Colonic mucosa (tissue), 4 donors: ENCODE measurements at places on chromosomes 5 and 9. TPM values are rescaled to one million over a fixed set of nuclear protein-coding genes. Genes with fewer than 3 reads are reported as not detected.
A peak's percentile ranks its signal among the peaks of the same experiment; 100 is the strongest.

Gene TUBB4B
- 303 TPM for total RNA-seq

DNA sequence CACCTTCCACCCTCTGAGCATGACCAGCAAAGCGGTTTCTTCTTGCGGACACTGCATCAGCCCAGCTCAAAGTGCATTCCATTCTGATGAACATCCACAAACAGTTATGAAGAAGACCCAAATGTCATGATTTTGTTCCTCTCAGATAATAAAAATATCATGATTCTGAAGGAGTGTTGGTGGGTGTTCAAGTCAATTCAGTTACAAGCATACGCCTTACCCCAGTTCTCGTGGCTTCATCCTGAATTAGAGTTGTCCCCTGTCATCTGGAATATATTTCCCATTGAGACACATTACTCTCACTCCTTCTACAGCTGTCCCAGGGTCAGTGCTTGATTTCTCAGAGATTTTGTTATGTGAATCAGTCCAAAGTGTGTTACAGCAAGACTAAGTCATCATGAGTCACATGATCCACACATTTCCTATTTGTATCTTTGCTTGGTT lies 325.4 kb downstream of the RFX3 start:
- H3K4me3 ChIP-seq, result no peak overlapping the region

GRCh38 chr5:56640763-56641406 lies 174.5 kb upstream of the MAP3K1 start:
- H3K27ac ChIP-seq, result no peak overlapping the region
- H3K4me1 ChIP-seq, result no peaks in the 10 kb centered on the region
- H3K4me3 ChIP-seq, result no peak overlapping the region
- no peaks in the 10 kb centered on the region for H3K27me3 ChIP-seq
- H3K36me3 ChIP-seq, result no peaks in the 10 kb centered on the region

GRCh38 chr5:6785861-6786180 lies 72.6 kb downstream of the TENT4A start:
- H3K4me1 ChIP-seq, result no peaks in the 10 kb centered on the region
- H3K36me3 ChIP-seq, result no peaks in the 10 kb centered on the region
- no peak for DNase-seq

DNA sequence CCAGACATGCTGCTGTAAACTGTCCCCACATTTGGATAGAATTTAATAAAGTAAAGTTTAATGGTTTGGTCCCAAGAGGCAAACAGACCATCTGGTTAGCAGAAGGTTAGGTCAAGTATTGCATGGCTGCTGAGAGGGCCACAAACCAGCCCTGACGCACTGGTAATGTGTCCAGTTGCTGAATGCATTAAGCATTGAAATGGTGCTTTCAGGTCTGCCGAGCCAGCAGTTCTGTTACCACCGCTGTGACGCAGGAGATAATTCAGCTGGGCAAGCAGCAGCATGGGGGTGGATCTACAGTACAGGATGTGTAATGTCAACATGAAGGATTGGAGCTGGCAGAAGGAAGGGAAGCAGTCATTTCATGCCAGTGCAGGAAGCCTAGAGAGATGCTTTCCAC lies 16.0 kb downstream of the ZNF462 start:
- H3K4me3 ChIP-seq, result no peak overlapping the region
- peak; percentile 67 for DNase-seq
- no peaks in the 10 kb centered on the region for H3K4me1 ChIP-seq
- H3K27ac ChIP-seq, result peak overlapping the region; percentile 37
- H3K36me3 ChIP-seq, result no peaks in the 10 kb centered on the region
- no peaks in the 10 kb centered on the region for H3K27me3 ChIP-seq

- no peak overlapping the region for H3K4me3 ChIP-seq
- no peak overlapping the region for H3K27ac ChIP-seq
Observed at GRCh38 chr5:100496296-100496695, 38.9 kb upstream of the FAM174A start.

Gene RRAGA
- 71.2 TPM for total RNA-seq

DNA sequence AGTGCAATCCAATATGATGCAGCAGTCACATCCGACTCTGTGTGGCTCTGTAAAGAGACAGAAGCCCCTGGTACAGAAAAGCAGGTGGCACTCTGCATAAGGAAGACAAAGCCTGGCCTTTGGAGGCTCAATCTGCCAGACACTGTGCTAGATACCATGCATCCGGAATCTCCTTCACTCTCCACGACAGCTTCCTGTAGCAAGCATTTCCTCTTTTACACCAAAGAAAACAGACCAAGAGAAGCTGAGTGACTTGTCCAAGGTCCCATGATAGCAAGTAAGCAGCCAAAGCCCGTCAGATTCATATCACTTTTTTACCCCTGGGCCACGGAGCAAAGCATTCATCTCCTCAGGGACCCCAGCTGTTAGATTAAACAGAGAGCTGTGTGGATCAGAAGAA lies 64.2 kb upstream of the SMIM23 start:
- H3K27ac ChIP-seq, result no peak overlapping the region
- no peaks in the 10 kb centered on the region for H3K27me3 ChIP-seq
- no peaks in the 10 kb centered on the region for H3K36me3 ChIP-seq
- DNase-seq, result no peak
- no peaks in the 10 kb centered on the region for H3K4me1 ChIP-seq

Gene RANBP6
- total RNA-seq, result 6.7 TPM

- H3K36me3 ChIP-seq, result no peaks in the 10 kb centered on the region
- no peaks in the 10 kb centered on the region for H3K27me3 ChIP-seq
- no peak overlapping the region for H3K27ac ChIP-seq
- H3K4me3 ChIP-seq, result no peak overlapping the region
- no peak for DNase-seq
Observed at GRCh38 chr5:6508931-6509330, 60.3 kb downstream of the UBE2QL1 start.

DNA sequence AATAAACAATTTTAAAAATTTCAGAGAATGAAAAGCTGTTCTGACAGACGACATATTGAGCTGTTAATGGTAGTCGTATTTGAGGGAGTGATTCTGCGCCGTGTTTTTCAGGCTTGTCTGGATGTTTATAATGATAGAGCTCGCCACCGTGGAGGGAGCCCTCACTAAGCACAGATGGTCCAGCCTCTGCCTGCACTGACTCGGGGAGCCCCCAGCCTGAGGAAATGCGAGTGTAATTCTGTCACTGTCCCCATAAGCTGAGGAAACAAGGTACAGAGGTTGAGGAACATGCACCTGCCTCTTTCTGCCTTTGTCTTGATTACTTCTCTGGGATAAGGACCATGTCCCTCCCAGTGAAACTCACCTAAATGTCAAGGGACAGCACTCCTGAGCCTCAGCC lies 7.4 kb upstream of the DBH start:
- H3K27ac ChIP-seq, result no peak overlapping the region
- H3K4me3 ChIP-seq, result no peak overlapping the region
- H3K36me3 ChIP-seq, result no peaks in the 10 kb centered on the region
- no peaks in the 10 kb centered on the region for H3K27me3 ChIP-seq
- H3K4me1 ChIP-seq, result no peaks in the 10 kb centered on the region

GRCh38 chr9:101388507-101388993 lies 3.7 kb upstream of the BAAT start:
- no peaks in the 10 kb centered on the region for H3K27me3 ChIP-seq
- H3K4me1 ChIP-seq, result no peaks in the 10 kb centered on the region
- no peak overlapping the region for H3K27ac ChIP-seq
- DNase-seq, result no peak

DNA sequence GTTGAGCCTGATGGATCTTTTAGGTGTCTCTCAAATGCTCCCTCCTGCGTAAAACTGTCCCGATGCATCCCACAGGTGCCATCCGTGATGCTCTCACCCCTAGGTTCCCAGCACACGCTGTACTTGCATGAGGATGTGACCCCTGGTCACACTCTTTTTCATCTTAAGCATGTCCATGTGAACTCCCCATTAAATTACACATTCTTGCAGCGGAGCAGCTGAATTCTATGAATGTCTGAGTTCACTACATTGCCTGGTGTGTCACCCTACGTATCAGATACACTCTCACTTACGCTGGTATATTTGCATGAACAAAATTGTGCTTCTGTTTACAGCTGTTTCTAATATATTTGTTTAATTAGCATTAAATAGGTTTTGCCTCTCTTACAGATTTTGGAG lies 105.3 kb upstream of the RETREG1 start:
- peak overlapping the region; percentile 57 for H3K27ac ChIP-seq
- no peaks in the 10 kb centered on the region for H3K36me3 ChIP-seq
- no peak overlapping the region for H3K4me3 ChIP-seq
- H3K27me3 ChIP-seq, result no peaks in the 10 kb centered on the region
- no peak for DNase-seq

GRCh38 chr5:90305041-90305720 lies 104.4 kb downstream of the CETN3 start:
- H3K4me1 ChIP-seq, result no peaks in the 10 kb centered on the region
- no peaks in the 10 kb centered on the region for H3K36me3 ChIP-seq
- H3K4me3 ChIP-seq, result no peak overlapping the region
- H3K27me3 ChIP-seq, result no peaks in the 10 kb centered on the region
- DNase-seq, result no peak
- no peak overlapping the region for H3K27ac ChIP-seq
